Fibroblast of skin of abdomen (primary cell): ENCODE measurements at places on chromosomes 7 and 10.

DNA sequence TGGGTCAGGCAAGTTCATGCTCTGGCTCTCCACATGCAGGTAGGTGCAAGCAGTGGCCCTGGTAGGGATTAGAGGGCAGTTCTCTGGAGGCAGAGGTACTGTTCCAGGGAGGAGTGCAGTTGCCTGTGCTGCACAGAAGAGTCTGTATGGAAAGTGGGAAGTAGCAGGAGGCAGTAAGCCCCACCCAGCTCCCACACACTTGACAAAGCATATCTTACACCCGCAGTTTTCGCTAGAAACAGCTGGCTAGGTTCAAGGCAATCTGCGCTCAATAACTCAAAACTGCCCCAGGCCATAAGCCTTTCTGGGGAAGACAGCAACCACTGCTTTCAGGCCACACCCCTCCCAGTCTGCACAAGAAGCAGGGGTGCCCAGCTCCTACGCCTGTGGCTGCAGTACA, 33.1 kb upstream of the ARMC3 start:
- DNase-seq, result no peak

- DNase-seq, result no peak
Observed at GRCh38 chr7:112770051-112770450, 20.1 kb downstream of the TMEM168 start.

DNA sequence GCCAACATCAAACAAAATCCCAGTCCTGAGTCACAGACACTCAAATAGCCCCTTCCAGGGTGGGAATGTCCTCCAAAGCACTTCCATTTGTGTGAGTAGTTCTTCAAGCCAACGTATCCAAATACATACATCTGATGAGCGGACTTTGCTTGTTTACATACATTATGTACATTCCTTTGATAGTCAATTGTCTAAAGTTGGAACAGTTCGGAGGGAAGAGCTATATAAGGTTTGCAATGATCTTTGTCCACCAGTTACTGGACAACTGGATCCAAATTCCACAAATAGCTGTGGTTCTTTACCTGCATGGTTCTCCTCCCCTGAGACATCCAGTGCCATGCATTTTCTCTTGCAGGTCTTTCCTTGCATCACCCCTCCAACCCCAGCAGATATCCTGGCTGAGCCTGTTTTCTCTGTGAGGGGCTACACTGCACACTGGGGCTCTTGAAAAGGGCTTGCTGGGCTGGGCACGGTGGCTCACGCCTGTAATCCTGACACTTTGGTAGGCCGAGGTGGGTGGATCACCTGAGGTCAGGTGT, 4.7 kb upstream of the MGMT start:
- DNase-seq, result no peak

- DNase-seq, result no peak
Observed at GRCh38 chr10:103690281-103690680, 165.1 kb downstream of the SH3PXD2A start.

DNA sequence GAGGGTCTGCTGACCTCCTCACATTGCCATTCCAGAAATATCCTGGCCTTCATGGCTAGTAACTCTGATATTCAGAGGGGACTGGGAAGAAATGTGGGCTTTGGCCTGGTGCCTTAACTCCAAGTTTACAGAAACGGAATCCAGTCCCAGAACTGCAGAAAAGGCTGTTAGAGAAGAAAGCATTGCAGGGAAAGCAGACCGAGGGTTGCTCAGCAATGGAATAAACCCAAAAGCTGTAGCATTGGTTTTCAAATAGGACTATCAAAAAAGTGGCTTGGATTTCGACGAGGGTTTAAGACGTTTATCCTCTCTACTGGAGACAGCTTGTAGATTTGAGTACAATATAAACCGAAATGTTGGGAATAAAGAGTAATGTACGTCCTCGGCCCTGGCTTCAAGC, 425.8 kb upstream of the FOXK1 start:
- no peak for DNase-seq
